ENCODE measurements at places on chromosomes 3 and 15.

DNA sequence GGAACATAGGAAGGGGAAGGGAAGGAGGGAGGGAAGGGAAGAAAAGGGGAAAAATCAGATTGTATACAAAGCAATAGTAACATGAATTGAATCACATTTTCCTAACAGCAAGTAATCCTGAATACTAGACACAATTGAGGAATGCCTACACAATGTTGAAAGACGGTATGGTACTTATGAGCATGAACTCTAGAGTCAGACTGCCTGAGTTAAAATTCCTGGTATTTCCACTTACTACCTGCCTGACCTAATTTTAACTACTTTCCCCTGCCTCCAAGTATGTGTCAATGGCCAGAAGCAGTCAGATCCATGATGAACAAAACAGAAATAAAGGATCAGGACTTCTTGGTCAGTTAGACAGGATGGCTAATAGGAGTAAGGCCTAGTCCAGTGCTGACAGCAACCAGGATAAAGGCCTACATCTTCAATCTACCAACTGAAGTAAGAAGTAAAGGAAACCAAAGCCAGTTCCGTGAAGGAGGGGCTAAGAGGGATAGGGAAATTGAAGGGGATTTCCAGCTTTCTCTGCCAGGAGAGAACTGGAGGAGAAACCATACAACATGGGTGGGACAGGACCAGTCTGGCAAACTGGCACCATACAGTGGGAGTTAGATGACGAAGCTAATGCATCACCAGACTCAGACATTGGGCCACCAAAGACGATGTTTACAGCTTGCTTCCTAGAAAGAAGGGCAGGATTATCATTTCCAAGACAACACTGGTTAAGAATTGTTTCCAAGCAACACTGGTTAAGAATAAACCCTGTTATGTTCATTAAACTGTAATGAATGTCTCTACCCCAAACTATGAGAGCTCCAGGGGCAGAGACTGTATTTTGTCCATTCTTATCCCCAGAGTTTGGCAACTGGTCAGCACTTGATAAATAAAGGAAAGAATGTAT, 151.6 kb upstream of the UBE2E2 start:
- DNase-seq: no peak

DNA sequence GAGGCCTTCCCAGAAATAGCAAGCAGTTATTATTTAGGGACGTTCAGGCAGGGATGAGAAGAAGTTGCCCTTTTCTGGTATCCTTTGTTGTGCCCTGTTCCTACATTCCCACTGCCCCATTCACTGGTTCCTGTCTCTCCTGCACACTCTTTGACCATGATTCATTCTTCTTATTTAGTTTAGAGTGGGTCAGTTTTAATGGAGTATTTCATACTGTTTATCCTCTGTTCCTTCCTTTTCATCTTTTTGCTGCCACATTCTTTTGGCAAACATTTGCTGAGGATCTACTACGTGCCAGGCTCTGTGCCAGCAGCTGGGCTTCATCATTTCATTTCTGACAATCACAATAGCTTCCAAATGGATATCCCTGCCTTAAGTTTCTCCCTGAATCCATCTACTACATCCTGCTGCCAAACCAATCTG, 11.8 kb upstream of the EID1 start:
- DNase-seq: no peak

DNA sequence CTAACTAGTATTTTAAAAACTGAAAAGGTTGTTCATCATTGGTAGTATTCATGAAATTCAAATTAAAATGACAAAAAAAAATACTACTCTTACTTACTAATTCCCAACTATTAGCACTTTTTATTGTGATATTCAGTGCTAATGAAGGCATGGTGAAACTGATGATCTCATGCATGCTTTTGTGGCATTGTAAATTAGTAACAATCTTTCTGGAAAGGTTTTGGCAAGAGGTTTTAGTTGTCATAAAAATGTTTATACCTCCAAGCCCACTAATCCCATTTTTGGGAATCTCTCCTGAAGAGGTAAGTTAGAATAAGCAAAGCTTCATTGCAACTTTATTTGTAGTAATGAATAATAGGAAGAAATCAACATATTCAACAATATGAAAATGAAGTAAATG, 53.0 kb downstream of the LYSMD4 start:
- no peak for DNase-seq

DNA sequence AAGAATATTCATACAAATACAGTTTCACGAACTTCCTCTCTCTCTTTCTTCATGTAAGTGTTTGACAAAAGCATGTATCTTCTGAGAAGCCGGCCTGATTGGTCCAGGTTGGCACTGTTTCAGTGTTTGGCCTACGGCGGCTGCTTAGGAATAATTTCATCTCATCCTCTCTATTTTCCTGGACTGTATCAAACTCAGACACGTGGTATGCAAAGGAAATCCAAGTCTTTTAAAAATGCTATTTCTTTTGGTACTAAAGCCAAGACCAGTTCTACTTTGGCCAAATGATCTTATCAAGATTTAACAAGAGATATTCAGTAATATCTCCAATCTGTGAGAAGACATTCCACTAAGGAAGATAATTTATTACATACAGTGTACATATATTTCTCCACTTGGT, 152.8 kb downstream of the TIGIT start:
- no peak for DNase-seq

- DNase-seq: no peak
These were observed 115.8 kb downstream of the RPLP1 start for GRCh38 chr15:69568173-69569009.

- no peak for DNase-seq
These were observed 280.6 kb downstream of the SATB1 start for GRCh38 chr3:18144571-18144970.

DNA sequence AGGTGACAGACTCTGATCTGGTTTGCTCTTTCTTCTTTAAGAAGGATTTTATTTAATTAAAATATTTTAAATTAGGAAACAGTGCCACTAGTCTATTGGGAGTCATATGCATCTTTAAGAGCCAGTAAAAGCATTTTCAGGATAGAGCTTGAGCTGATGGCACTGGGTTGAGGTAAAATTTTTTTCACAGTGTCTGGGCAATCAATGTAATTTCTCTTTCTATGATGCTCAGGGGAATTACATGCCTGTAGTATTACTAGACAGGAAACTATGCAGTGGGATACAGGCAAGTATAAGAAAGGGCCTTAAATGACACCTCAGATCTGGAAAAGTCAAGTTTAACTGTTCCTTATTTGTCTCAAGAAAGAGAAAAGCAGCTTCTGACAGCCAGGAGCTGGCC, 76.4 kb downstream of the GAP43 start:
- no peak for DNase-seq

DNA sequence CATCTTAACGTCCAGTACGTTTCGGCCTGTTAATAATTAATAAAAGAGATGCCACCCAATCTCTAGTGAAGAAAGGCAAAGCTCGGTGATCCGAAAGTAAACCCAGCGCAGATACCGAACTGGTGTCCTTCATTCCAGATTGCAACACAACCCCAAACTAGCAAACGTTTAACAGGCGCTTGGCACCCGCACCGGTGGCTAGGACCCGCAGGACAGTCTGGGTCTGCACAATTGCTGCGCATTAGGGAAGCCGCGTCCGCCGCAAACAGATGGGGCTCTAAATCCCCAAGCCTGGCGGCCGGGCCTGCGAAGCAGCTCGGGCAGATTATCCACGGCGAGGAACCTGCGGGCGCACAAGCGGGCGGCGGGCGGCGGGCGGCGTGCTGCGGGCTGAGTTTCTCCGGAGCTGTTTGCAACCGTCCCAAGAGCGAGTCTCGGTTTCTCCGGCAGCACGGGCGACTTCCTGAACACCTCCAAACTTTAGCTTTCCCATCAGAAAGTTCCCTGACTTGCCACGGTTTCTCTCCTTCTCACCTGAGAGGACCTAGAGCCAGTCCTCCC, 112.1 kb upstream of the ICE2 start:
- peak; percentile 24 for DNase-seq

- DNase-seq: no peak
These were observed 40.6 kb upstream of the DHX36 start for GRCh38 chr3:154364849-154365248.

DNA sequence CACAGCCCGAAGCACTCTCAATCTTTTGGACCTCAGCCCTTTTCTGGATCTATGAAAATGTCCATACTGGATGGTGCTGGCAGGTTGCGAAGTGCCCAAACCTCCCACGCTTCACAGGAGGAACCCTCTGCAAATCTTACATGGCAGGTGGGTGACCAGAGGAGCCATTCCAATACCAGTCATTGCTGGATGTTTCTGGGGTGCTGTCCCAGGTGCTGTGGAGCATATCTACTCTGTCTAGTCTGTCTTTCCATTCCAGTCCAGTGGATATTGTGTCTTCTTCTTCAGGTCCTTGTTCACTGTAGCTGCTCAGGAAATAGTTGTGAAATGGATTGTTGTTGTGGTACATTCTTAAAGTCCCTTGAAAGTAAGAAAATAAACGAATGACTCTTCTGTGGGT, 10.7 kb upstream of the ADIPOQ start:
- DNase-seq: no peak

DNA sequence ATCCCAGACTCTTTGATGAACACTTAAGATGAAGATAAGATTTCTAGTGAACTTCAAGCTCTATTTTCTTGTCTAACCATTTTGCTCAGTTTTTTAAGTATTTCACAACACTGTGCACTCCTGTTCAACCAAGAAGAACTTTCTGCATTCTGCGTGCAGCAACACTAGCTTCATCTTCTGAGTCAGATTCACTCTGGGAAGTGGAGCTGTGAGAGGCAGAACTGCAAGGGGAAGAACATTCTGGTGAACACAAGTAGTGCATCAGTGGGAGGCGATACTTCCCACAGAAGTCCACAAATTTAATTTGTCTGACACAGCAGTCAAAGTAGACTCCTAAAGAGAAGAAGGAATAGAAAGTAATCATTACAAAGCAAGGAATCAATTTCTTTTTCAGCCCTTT, 18.1 kb downstream of the LRRC58 start:
- no peak for DNase-seq

GRCh38 chr3:20622304-20622703, 436.3 kb upstream of the SGO1 start:
- DNase-seq: no peak

DNA sequence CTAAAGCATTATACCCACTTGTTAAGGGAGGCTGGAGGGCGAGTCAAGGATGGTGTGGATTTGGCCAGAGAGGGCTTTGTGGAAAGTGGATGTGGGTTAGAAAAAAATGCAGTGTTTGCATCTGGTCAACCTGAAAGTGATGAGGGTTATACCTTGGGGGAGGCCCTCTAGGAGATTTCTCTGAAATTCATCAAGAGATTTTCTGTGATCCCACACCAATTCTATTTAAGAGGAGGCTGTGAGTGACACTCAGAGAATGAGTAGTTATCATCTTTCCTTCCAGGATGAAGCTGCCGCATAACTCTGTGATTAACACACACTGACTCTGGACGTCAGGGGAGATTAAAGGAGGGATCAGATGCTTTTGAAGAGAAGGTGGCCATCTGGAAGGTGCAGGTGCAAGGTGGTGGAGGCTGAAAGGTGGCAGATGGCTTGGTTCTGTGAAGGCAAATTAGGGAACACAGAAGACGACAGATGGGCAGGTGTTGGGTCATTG, 54.8 kb downstream of the ANAPC13 start:
- no peak for DNase-seq

- no peak for DNase-seq
These were observed 7.8 kb upstream of the STAC start for GRCh38 chr3:36372534-36372935.

- no peak for DNase-seq
These were observed 39.1 kb downstream of the SLC9A9 start for GRCh38 chr3:143809121-143809621.

DNA sequence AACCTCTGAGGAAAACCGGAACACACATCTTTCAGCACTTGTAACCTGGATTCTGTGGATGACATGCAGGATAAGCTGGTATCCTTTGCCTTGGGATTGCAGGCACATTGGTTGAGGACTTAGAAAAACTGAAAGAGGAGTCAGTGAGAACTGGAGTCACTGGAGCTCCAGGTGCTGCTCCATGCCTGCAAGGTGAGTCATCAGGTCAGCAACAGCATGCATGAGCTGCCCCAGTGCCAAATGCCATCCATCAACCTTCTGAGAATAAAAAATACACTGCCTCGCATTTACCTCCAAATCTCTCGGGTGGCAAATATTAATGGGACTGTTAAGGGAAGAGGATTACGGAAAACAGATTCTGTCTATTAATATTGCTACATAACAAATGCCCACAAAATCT, 729.1 kb downstream of the NTRK3 start:
- DNase-seq: no peak

DNA sequence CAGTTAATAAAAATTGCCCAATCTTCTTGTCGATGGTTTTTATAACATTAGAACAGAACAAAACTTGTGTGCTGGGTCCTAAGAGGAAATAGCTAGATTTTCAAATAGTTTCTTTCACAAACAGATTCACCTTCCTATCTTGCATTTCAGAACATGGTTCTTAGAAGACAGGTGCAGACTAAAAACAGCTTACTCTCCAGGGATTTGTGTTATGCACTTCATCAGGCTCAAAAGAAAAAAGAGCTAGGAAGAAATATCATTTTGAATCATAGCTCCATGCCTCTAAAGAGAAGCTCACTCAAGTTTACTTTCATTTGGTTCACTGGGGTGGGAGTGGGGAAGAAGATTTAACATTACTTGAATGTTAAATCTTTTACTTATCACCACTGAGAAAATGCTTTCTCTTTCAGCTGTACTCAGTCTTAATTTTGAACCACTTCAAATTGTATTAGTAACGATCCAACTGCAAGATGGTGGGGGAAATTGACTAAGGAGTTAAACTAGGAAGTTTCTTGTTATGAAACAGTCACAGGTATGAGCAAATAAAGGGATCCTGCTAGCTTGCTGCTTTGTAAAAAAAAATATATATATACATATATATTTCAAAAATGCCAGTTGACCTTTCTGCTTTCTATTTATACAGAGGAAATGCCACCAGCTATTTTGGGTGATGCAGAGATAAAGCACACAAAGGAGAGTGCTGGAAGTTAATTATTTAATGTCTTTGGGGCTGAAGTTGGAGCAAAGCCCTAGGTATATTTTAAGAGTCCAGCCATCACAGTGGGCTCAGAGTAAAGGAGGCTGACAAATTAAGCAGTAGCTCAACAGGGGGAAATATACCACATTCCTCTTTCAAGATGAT, 28.3 kb upstream of the NUDT16 start:
- DNase-seq: no peak

- DNase-seq: no peak
These were observed 230.7 kb upstream of the MME start for GRCh38 chr3:154849408-154849807.

DNA sequence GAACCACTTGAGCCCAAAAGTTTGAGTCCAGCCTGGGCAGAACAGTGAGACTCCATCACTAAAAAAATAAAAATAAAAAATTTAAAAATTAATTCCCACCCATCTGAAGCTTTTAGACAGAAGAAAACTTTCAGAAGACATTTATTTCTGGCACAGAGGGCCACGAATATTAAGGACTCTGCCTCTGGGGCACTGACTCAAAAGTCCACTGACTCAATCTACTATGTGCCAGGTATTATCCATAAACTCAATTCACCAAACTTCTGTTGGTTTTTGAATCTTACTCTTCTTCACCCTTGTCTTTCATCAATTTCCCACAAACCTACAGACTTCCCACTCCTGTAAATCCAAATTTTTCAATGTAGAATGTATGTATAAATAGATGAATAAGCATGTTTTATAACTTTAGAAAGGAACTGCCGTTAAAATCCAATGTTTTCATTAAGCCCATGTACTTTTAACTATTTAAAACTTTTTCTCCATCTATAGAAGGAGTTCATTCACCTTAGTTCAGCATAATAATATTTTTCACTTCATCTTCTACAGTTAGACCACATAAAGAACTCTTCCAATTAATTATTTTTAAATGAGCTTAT, 19.9 kb downstream of the ATP13A3 start:
- DNase-seq: no peak

- no peak for DNase-seq
These were observed 44.5 kb downstream of the CTDSPL start for GRCh38 chr3:37905987-37906674.

- DNase-seq: no peak
These were observed 62.3 kb upstream of the SNRPA1 start for GRCh38 chr15:101357333-101357732.

Measured in stimulated activated CD8-positive, alpha-beta memory T cell treated with anti-CD3 and anti-CD28 coated beads, Interleukin-12 subunit alpha, Interleukin-12 subunit beta, amount 100 ng/mL, for 4 hours (primary cell).